ENCODE measurements at places on chromosomes 5 and 9.
A peak's percentile ranks its signal among the peaks of the same experiment; 100 is the strongest.

GRCh38 chr5:17190242-17190778 lies 27.1 kb upstream of the BASP1 start:
- peak; percentile 78 for DNase-seq

GRCh38 chr5:175695161-175696126 lies 37.6 kb downstream of the HRH2 start:
- DNase-seq: no peak

DNA sequence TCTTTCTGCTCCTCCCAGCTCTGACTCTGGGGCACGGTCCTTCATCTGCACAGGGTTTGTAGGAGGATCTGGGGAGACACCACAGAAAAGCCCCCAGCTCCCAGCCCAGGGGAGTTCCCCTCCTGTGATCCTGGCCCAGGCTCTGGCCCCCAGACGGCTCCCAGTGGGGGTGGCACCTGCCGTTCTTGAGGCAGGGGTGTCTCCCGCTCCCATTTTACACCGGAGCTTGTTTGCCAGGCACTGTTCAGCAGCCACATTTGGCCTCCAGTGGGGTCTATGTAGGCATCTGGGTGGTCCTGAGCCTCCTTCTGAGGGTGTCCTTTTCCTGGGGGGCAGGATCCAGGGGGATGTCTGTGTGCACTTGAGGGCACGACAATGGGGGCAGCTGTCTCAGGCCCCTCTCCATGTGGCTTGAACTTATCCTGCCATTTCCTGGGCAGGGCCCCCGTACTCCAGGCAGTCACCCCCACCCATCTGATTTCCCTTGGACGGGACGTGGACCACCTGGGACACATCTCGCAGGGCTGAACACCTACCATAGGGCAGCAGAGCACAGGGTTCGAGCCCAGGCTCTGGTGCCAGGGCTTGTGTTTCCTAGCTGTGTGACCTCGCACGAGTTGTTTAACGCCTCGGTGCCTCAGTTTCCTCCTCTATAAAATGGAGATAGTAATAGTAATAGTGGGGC lies 275.0 kb upstream of the MVB12B start:
- DNase-seq: no peak

DNA sequence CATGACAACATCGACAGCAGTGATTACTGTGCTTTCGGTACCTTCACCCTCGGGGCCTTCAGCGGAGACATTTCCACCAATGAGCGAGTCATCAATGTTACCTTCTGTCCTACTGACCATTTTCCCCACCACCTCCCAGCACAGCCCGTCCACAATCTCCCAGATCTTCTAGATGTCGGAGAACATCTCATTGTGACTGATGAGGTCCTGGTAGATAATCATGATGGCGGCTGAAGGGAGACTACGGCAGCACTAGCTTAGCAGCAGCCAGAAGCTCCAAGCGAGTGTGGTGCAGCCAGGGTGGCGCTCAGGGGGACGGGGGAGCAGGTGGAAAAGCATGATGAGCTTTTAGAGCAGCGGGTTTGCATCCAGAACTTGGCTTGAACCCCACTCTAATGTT lies 379.0 kb downstream of the TLR4 start:
- no peak for DNase-seq

GRCh38 chr5:11128021-11128420 lies 367.0 kb upstream of the DAP start:
- DNase-seq: no peak

- no peak for DNase-seq
These were observed 69.1 kb upstream of the TBCA start for GRCh38 chr5:77845324-77845646.

- DNase-seq: peak; percentile 74
These were observed 123.5 kb upstream of the COL5A1 start for GRCh38 chr9:134518004-134518606.

GRCh38 chr9:15824310-15824709 lies 271.5 kb downstream of the CCDC171 start:
- DNase-seq: no peak

DNA sequence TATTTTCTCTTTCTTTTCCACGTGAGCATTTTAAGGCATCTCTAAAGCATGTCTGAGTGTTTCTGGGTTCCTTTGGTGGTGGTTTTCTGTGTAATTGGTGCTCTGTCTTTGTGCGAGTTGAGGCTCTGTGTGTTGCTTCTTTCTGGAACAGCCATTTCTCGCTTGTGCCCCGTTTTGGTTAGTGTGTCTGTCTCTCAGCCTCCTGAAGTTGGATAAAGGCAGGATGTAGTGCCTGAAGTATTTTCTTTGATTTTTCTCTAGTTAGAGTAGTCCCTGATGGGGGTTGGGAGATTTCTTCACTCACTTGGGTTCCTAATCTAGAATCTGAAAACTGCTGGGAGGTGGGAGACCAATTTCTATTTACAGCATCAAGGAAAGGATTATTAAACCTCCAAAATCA lies 129.7 kb upstream of the TMEM161B start:
- no peak for DNase-seq

Measured in AG10803 (cell line).